Lung (tissue), 17 donors: ENCODE measurements at places on chromosomes 16 and 17. TPM values are rescaled to one million over a fixed set of nuclear protein-coding genes. Genes with fewer than 3 reads are reported as not detected.

GRCh38 chr16:2992383-2993081 lies 12.3 kb upstream of the PKMYT1 start:
- no peak overlapping the region for H3K27ac ChIP-seq
- H3K27me3 ChIP-seq, result no peaks in the 10 kb centered on the region
- no peaks in the 10 kb centered on the region for H3K36me3 ChIP-seq
- no peak for DNase-seq

The RNF157 gene
- 2.2 TPM for total RNA-seq

The SYNRG gene
- 33.7 TPM for total RNA-seq

- H3K4me1 ChIP-seq, result no peaks in the 10 kb centered on the region
- H3K27me3 ChIP-seq, result peaks cover under 1% of the 10 kb centered on the region
- H3K27ac ChIP-seq, result no peak overlapping the region
- no peaks in the 10 kb centered on the region for H3K36me3 ChIP-seq
These were observed 86.0 kb downstream of the GP2 start for GRCh38 chr16:20241321-20241720.

The CXCL16 gene
- 32.7 TPM for total RNA-seq

DNA sequence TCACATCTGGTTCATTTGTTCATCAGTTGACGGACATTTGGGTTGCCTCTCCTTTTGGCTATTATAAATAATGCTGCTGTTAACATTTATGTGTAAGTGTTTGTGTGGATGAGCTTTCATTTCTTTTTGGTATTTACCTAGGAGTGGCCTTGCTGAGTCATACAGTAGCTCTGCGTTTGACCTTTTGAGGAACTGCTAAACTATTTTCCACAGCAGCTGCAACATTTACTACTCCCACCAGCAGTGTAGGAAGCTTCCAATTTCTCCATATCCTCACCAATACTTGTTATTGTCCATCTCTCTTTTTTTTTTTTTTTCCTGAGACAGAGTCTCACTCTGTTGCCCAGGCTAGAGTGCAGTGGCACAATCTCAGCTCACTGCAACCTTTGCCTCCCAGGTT lies 20.7 kb upstream of the PLCG2 start:
- no peak overlapping the region for H3K4me3 ChIP-seq
- H3K36me3 ChIP-seq, result no peaks in the 10 kb centered on the region
- no peaks in the 10 kb centered on the region for H3K27me3 ChIP-seq
- no peaks in the 10 kb centered on the region for H3K4me1 ChIP-seq
- no peak overlapping the region for H3K27ac ChIP-seq

- H3K27ac ChIP-seq, result no peak overlapping the region
- H3K27me3 ChIP-seq, result no peaks in the 10 kb centered on the region
- no peak overlapping the region for H3K4me3 ChIP-seq
- no peaks in the 10 kb centered on the region for H3K36me3 ChIP-seq
These were observed 79.4 kb downstream of the PRKCA start for GRCh38 chr17:66381701-66382362.

The SLC16A11 gene
- total RNA-seq, result 5.5 TPM

GRCh38 chr17:12041312-12041711 lies 20.6 kb downstream of the MAP2K4 start:
- no peaks in the 10 kb centered on the region for H3K4me1 ChIP-seq
- no peak for DNase-seq
- H3K4me3 ChIP-seq, result no peak overlapping the region
- H3K27me3 ChIP-seq, result no peaks in the 10 kb centered on the region
- no peaks in the 10 kb centered on the region for H3K36me3 ChIP-seq
- no peak overlapping the region for H3K27ac ChIP-seq

The C1QTNF8 gene
- total RNA-seq, result 0.74 TPM

- no peak overlapping the region for H3K27ac ChIP-seq
- no peaks in the 10 kb centered on the region for H3K27me3 ChIP-seq
- DNase-seq, result peak; percentile 64
- H3K4me1 ChIP-seq, result peaks cover 7% of the 10 kb centered on the region
These were observed 58.9 kb downstream of the WWP2 start for GRCh38 chr16:69820926-69821541.

- no peaks in the 10 kb centered on the region for H3K36me3 ChIP-seq
- no peak overlapping the region for H3K4me3 ChIP-seq
- no peak overlapping the region for H3K27ac ChIP-seq
- no peak for DNase-seq
These were observed 12.3 kb downstream of the SCN4A start for GRCh38 chr17:63960430-63960829.

DNA sequence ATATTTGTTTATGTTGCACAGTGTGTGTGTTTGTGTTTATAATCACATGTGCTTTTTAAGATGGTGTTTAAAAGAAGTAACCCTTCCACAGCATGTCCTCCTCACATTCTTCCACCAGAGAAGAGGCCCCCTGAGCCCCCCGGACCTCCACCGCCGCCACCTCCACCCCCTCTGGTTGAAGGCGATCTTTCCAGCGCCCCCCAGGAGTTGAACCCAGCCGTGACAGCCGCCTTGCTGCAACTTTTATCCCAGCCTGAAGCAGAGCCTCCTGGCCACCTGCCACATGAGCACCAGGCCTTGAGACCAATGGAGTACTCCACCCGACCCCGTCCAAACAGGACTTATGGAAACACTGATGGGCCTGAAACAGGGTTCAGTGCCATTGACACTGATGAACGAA lies 69.2 kb downstream of the CDK12 start:
- no peak for DNase-seq
- no peaks in the 10 kb centered on the region for H3K27me3 ChIP-seq

DNA sequence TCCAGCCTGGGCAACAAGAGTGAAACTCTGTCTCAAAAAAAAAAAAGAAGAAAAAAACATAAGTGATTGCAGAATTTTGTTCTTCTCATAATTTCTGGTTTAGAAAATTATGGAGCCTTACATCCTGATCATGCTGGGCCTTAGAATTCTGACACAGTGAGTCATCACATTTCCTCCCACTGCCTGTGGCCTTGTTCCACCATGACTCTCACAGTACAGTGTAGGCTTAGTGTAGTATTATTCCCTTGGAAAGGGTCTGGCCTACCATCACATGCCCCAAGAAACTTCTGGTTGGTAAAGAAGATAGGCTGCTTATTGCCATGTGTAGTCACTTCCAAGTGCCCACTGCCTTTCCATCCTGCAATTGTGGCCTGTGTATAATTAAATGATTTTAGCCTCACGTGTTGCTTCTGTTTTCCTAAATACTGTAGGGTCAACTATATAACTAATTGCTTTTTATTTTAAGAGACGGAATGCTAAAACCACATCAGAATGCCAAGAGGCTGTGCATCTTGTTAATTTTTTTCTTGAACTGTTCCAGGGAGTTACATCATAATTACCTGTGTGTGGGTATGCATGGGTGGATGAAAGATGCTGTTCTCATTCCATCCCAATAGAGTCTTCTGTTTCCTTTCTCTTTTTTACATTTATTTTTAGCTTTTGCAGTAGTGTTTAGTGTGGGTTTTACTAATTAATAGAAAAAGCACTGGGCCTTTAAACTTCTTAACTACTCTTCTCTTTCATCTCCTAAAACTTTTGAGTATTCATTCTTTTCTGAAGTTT lies 25.9 kb downstream of the OGFOD1 start:
- H3K4me1 ChIP-seq, result no peaks in the 10 kb centered on the region
- H3K27ac ChIP-seq, result no peak overlapping the region
- H3K36me3 ChIP-seq, result peaks cover 15% of the 10 kb centered on the region
- H3K27me3 ChIP-seq, result no peaks in the 10 kb centered on the region

The TK1 gene
- 7.9 TPM for total RNA-seq

The WSCD1 gene
- 13.4 TPM for total RNA-seq
